ENCODE measurements at places on chromosomes 12 and 14.

GRCh38 chr12:20596061-20596460, 99.1 kb upstream of the SLCO1C1 start:
- no peak for DNase-seq

- no peak for DNase-seq
Observed at GRCh38 chr12:4483885-4484823, 38.5 kb upstream of the FGF6 start.

DNA sequence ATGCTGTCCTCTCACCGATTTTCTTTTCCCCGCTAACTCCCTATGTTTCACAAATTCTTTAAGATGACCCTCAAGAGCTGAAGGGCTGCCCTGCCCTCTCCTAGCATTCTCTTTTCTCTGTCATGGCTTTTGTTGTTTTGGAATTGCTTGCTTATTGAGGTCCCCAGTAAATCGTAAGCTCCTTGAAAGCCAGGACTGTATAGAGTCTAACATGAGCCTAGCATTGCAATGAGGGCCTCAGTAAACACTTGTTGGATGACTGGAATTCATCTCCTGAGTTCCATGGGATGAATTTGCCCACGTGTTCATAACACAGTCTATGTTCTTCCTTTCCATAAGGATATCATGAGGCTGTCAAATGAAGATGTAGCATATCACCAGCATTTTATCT, 92.2 kb downstream of the APAF1 start:
- DNase-seq: no peak

- no peak for DNase-seq
Observed at GRCh38 chr14:105074601-105075053, 9.4 kb upstream of the GPR132 start.

GRCh38 chr12:131091976-131092691, 138.4 kb downstream of the ADGRD1 start:
- DNase-seq: no peak

DNA sequence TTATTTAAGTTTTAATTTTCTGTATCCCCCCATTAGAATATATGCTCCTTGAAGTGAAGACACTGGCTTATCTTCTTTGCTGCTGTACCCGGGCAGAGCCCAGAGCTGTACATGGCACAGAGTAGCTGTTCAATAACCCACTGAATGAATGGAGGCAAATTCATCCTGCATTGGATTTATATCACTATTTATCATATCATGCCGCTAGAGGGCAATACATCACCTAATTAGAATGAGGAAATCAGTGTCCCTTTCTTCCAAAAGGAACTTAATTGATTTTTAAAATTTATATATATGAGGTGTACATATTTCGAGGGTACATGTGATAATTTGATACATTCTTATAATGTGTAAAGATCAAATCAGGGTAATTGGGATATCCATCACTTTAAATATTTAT, 89.2 kb upstream of the TMEM260 start:
- DNase-seq: peak; percentile 18

DNA sequence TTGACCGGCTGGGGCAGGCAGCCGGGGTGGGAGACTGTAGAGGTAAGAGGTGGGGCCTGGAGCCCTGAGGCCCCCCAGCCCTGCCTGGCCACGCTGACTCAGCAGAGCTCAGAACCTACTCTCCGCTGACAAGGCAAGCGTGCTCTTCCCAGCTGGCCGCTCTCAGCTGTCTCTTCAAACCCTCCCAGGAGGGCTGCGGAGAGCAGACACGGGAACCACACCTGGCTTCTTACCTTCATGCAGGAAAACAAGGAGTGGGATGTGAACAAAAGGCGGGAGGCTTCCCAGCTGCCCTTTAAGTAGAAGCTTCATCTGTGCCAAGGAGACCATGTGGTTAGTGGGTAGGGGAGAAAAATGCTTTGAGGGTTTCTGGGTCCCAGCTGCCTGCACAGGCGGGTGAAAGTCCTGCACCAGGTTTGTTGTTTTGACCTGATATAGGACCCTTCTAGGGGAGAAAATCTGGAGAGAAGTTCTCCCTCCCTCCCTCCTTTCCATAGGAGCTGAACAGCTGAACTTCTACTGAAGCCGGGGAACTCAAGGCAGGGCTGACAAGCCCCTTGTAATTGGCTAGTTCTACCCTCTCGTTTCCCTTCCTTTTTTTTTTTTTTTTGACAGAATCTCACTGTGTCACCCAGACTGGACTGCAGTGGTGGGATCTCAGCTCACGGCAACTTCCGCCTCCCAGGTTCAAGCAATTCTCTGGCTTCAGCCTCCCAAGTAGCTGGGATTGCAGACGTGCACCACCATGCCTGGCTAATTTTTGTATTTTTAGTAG, 12.8 kb upstream of the TESC start:
- DNase-seq: no peak

DNA sequence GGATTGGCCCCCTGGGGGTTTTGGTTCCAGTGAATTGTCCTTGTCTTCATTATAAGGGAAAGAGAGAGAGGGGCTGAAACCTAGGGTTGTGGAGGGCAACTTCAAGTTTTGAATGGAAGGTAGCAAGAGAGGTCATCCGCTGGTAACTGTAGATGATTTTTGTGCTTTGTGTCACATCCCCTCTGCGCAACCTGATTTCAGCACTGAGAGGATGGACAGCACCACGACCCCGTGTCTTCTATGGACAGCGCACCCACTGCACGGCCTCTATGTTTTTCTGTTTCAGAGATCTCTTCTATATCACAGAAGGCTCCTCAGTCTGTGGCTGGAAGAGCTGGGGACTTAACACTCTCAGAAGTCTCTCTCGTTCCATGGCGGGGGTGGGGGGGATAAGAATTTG, 127.0 kb upstream of the RPH3A start:
- no peak for DNase-seq

GRCh38 chr12:18798535-18799361, 60.8 kb downstream of the CAPZA3 start:
- DNase-seq: peak; percentile 85

DNA sequence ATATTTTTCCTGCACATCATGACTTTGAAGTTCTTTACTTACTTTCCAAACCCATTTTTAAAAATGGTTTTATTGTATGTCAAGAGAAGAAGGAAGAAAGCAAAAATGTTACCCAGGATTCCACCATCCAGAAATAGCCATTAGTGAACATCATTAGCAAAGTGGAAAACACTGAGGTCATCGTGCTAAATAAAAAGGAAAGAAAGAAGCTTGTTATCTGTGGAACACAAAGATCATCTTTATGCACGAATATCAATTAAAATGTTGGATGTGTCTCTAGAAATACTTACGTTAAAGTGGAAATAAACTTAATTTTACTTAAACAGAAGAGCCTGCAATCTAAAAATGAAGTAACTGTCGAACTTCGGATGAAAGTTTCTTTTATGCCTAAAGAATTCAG, 27.3 kb downstream of the SFSWAP start:
- DNase-seq: no peak

DNA sequence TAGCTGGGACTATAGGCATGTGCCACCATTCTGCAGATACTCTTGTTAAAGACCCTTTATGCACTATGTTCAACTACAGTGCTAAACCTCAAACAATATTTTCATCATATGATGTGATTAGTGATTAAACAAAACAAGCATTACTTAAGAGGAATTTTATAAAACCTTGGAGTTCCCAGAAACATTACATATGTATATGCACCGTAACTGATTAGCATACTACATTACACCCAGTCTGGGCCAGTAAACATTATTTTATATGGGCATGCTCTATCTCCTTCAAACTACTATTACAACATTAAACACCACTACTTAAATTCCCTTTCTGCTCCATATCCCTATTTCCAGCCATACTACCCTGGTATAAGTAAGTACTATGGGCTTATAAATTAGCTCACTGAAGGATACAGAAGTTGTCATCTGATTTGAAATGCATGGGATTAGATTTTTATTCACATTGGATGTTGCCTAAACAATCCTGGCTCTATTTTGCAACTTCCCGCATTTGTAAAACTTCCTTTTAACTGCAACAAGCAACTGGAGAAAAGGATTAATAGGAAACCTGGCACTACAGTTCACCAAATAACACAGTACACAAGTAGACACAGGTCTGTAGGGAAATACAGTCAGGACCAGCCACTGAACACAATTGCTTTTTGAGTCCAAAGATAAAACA, 205.8 kb downstream of the MED13L start:
- no peak for DNase-seq

DNA sequence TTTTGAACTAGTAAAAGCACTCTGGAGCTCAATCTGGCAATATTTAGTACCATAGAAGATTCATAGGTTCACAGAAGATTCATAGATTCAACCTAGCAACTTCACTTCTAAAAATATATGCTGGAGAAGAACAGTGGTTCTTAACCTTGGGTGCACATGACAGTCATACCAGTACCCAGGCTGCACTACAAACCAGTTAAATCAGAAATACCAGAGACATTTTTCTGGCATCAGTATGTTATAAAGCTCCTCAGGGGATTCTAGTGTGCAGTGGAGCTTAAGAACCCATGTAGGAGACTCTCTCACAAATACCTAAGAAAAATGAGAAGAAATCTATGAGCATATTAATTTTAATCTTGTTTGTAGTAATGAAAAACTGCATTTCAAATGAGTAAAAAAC, 46.6 kb downstream of the CNTN1 start:
- DNase-seq: no peak

DNA sequence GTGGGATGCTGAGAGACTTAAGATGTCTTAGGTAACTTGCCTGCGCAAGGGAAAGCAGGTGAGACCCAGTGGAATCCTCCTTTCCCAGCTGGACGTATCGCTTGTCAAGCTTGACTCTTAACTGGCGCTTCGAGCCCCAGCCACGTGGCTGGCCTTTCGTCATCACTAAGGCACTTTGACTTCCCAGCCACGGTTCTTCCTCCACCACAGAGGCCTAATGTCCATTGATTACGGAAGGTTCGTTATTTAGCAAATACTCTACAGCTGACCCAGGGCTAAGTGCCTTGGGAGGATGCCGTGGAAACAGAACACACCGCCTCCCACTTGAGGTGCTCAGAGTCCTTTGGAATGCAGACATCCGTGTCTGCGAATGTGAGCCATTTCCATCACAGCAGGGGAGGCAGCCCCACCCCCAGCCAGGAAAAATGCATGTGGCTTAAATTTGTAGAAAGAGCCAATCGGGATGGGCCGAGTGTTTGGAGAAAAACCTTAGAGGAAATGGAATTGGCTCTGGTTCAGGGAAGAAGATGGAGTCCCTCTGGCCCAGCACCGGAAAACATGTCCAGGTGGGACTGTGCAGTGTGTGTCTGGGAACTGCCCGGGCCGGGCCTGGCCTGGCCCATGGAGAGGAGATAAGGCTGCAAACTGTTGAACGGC, 115.7 kb downstream of the PLXNC1 start:
- DNase-seq: peak; percentile 92

DNA sequence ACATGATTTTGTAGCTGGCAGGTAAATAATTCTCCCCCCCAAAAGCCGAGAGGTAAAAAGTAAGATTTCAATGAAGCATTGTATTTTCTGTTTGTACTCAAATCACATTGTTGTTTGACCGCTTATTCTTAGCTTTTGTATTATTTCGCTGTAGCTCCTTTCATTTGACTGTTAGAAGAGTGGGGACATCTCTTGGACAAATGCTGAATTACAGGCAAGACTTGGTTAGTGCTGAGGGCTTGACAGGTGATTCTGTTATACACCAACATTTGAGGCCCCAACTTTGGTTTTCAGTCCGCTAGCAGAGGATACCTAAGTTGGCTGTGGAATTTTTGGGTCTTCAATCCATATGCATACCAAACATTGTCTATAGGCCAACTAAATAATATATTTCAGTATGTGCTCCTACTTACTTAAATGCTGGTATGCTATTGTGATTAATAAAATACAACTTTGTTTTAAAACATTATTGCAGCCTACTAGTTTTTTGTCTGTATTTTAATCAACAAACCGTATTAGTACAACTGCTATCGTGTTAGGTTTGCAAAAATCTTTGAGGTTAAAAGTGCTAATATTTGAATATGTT, 102.2 kb downstream of the ERC1 start:
- peak; percentile 56 for DNase-seq

DNA sequence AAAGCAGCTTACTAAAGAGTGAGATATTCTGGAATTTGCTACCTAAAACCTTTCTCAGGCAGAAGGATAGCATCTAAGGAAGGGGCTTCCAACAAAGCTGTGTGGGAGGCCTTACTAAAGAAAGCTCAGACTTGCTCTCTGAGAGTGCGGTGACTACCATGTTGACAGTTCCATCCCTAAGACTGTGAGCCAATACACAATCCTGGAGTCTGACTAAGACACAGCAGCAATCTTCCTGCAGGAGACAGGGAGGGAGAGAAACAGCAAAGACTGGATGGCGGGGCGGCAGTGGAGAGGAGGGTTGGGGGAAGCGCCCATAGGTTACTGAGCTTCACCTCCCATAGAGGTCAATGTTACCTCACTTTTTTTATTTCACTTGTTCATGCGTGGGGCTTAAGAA, 70.9 kb downstream of the KITLG start:
- DNase-seq: peak; percentile 32

DNA sequence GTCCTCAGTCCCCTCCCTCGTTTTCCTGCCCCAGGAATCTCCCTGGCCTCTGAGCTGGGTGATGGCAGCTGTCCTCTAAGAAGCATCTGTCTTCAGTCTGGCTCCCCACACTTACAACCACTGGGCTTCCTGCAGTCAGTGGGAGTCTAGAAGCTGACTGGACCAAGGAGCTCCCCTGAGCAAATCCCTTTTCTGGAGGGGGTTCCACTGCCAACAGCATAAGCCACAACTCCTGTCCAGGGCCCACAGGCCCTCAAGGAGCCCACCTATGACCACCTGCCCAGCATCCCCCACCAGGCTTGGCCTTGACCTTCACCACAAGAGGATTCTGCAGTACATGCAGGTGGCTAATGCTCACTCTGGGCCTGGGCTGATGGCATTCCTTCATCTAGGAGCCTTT, 4.1 kb downstream of the RDH16 start:
- DNase-seq: no peak

DNA sequence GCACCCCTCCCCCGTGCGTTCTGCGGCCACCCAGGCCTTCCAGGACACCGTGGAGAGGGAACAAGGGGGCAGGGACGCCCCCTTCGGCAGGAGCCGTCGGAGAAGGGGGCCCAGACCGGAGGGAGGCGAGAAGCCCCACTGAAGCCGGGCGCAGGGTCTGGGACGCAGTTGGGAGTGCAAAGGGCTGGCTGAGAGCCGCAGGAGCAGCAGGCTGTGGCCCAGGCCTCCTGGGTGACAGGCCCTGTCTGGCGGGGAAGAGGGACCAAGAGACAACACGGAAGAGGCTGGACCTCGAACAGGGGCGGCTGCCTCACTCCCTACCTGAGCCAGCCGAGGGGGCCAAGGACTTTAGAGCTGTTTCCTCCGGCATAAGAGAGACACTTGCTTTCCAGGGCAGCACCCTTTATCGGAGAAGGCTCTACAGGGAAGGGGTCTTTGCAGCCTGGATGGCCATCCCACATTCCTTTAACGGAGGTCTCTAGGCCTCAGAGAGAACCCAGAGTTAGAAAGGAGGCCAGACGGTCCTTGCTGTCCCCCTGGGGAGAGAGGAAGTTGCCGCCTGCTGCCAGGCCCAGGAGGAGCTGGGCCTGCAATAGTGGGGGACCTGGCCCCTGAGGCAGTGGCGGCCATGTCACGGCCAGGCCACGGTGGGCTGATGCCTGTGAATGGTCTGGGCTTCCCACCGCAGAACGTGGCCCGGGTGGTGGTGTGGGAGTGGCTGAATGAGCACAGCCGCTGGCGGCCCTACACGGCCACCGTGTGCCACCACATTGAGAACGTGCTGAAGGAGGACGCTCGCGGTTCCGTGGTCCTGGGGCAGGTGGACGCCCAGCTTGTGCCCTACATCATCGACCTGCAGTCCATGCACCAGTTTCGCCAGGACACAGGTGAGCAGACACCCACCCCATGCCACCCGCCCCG, 1.3 kb downstream of the DTX1 start:
- DNase-seq: no peak

Data from fibroblast of skin of abdomen (primary cell).